ENCODE measurements at places on chromosomes 7 and 10.

DNA sequence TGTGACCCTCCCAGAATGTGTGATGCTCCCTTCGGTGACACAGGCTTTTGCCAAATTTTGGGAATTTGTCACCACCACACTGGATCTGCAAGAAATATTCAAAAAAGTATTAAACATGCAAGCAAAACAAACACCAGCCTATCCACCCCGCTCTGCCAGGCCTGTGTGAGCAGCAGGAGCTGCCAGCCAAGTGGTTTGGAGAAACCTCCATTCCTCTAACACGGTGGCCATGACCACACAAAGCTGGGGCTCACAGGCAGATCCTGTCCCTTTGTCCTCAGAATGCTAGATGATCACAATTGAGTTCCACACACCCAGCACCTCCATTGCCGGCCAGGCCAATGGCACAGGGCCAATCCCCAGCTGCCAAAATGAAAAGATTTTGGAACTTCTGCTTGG lies 261.9 kb upstream of the PPP2R2D start:
- DNase-seq = no peak

- no peak for DNase-seq
Measured at GRCh38 chr7:150937848-150938561, 40.1 kb downstream of the KCNH2 start.

- no peak for DNase-seq
Measured at GRCh38 chr7:90530263-90530662, 60.8 kb downstream of the PTTG1IP2 start.

DNA sequence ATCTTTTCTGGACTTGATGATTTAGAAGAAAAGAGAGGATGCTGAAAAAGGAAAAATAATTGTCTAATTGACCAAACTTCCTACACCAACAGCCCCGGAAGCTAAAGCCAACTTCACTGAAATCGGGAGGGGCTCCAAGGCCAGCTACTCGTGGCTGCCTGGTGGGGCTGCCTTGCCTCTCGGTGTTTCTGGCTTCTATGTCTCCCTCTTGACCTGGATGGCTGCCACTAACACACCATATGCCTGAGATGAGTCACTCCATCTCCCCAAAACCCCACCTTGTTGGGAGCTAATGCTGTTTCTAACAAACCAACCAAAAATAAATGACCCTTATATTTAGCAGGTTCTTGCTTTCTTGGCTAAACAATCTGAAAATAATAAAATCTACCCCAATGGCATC lies 87.6 kb upstream of the AFAP1L2 start:
- DNase-seq = no peak

GRCh38 chr7:155665957-155666287 lies 21.5 kb downstream of the RBM33 start:
- DNase-seq = no peak

GRCh38 chr7:68770649-68771048 lies 827.6 kb upstream of the AUTS2 start:
- no peak for DNase-seq

GRCh38 chr10:50937230-50937907 lies 51.9 kb upstream of the A1CF start:
- DNase-seq = no peak

GRCh38 chr7:95907337-95907736 lies 135.0 kb downstream of the DYNC1I1 start:
- no peak for DNase-seq

GRCh38 chr7:28409716-28410627 lies 2.3 kb upstream of the CREB5 start:
- DNase-seq = no peak
